ENCODE measurements at places on chromosomes 11 and 22.

DNA sequence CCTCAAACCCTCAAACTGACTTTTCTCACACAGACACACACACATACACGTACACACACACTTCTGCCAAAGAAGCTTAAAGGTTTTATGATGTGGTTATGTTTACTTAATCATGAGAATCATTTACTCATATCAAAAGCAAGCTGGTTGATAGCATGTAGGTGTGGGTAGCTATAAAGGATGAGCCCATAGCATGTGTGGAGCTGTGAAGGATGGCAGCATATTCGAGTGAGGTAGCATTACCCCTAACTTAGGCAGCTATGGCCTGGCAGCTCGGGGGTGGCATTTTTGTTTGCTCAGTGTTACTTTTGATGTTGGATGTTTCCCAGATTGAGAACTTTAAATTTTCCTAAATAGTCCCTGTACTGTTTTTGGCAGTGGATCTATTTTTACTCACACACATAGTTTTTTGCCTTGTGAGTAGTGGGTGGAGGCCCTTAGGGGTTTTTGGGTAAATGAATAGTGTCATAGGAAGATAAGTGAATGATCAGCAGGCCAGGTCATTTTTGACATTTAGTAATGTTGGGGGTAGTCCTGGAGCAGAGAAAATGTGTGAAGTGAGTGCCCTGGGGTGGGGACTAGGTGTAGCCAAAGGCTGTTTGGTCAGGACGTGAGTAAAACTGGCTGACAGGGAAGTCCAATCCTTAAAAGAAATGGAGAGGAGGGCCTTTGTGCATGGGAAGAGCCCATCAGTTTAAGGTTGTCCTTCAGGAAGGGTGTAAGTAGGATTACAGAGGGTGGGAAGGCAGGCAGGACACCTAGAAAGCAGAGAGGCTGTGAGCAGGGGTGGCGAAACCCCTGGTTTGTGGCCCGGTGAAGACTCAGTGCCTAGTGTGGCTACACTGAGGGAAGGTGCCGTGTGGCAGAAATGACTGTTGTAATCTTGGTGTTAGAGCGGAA lies 7.1 kb downstream of the YWHAH start:
- peak overlapping the region; percentile 9 for H3K4me3 ChIP-seq
- H3K36me3 ChIP-seq: peaks cover 29% of the 10 kb centered on the region
- peak overlapping the region; percentile 97 for H3K27ac ChIP-seq

DNA sequence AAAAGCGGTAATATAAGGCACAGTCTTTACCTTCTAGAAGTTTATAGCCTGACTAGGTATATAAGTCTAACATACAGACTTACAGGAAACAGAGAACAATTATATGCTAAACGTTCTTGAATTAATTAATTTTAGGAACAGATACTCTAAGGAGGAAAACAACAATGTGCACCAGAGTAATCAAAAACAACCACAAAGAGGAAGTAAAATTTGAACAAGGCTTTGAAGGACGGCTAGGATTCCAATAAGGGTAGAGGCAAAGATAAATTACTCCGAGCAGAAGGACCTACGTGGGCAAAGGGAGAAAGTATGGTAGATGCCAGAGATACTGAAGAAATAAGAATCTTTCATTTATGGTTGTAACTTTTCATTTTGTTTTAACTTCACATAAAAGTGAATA lies 54.4 kb downstream of the ENTHD1 start:
- no peak overlapping the region for H3K4me3 ChIP-seq
- peaks cover 74% of the 10 kb centered on the region for H3K27me3 ChIP-seq
- H3K36me3 ChIP-seq: no peaks in the 10 kb centered on the region
- DNase-seq: no peak

DNA sequence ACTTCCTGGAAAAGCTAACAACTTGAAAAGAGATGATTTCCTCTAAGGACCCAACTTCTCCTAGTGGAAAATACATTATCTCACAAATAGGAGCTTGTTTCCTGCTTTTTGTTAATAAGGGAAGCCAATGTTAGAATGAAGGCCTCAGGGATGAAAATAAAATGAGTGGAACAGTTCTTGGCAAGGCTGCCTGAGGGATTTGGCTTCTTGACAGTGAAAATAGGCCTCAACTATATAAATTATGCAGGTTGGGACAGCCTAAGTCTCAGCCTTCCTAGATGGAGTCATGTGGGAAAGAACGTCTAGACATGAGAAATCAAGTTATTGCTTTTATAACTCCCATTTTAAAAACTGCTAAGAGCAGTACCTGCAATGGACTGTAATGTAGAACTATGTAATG lies 92.8 kb upstream of the FIBIN start:
- H3K27ac ChIP-seq: peak overlapping the region; percentile 37
- no peaks in the 10 kb centered on the region for H3K27me3 ChIP-seq
- no peak for DNase-seq
- no peaks in the 10 kb centered on the region for H3K36me3 ChIP-seq
- no peak overlapping the region for H3K4me3 ChIP-seq

DNA sequence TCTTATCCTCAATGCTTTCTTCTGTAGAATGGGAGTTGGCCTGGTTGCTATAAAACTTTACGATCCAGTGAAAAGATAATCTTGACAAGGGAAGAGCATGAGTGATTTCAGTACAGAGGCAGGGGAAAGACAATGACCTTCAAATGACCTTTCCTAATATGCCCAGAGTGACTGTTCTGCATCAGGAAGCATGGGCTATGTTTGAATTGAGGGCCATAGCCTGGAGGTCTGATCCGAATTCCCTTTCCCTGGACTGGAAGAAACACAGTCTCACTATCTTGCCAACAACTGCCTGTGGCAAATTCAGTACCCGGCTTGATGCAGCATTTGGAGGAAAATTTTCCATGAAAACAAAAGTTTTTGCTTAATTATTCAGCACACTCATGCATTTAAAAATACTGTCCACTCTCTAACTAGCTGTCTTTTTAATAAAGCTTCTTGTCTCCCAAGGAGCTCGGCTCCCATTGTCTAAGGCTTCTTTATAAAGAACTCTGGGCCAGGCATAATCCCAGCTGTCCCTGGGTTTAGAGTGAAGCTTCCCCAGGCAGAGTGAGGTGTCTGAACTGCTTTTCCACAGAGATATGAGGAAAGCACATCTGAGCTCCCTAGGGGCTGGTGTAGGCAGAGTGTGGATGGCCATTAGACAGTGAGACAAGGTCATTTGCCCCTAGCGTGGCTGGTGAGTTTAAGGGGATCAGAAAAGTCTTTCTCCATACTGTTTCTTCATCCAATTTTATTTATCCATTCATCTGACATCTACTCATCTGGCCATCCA lies 132.7 kb upstream of the CADM1 start:
- no peaks in the 10 kb centered on the region for H3K4me1 ChIP-seq
- DNase-seq: no peak
- no peak overlapping the region for H3K27ac ChIP-seq

DNA sequence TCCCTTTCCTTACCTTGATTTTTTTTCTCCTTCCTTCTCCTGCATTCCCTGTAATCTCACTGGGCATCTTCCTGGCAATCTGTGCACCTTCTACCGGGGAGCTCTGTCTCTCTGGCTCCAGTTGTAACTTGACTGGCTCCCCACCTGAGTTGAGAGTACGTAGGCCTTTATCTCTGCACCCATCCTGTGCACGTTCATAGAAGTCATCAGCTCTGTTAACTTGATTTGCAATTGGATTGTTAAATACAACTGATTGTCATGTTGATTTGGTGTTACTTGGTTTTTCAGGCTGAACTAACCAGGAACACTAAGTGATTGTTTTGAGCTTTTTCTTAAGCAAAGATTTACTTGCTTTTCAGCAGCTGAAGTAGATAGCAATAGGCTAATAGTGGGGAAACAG lies 11.8 kb downstream of the SWAP70 start:
- H3K4me1 ChIP-seq: no peaks in the 10 kb centered on the region
- H3K36me3 ChIP-seq: no peaks in the 10 kb centered on the region
- no peak overlapping the region for H3K4me3 ChIP-seq

- H3K27me3 ChIP-seq: no peaks in the 10 kb centered on the region
- no peak overlapping the region for H3K4me3 ChIP-seq
- H3K36me3 ChIP-seq: peaks cover 90% of the 10 kb centered on the region
- H3K4me1 ChIP-seq: no peaks in the 10 kb centered on the region
- no peak for DNase-seq
Measured at GRCh38 chr11:74839971-74840370, 91.3 kb downstream of the RNF169 start.

DNA sequence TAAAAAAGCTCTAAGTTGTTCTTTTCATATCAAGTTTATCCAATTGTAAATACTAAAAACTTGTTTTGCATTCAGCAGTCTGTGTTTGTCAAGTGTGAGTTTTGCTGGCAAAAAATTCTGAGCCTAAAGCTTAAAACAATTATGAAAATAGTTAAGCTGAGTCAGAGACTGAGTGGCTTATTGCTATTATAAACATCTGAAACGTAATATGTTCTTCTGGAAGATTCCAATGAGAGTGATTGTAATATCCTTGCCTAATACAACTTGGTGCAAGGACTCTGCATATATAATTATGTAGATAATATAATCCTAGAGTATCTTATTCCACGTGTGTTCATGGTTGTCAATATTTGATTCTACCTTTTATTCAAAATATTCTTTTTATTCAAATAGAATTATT lies 14.1 kb upstream of the NUP50 start:
- H3K36me3 ChIP-seq: peaks cover 51% of the 10 kb centered on the region
- no peak overlapping the region for H3K27ac ChIP-seq
- DNase-seq: no peak
- H3K4me3 ChIP-seq: no peak overlapping the region

DNA sequence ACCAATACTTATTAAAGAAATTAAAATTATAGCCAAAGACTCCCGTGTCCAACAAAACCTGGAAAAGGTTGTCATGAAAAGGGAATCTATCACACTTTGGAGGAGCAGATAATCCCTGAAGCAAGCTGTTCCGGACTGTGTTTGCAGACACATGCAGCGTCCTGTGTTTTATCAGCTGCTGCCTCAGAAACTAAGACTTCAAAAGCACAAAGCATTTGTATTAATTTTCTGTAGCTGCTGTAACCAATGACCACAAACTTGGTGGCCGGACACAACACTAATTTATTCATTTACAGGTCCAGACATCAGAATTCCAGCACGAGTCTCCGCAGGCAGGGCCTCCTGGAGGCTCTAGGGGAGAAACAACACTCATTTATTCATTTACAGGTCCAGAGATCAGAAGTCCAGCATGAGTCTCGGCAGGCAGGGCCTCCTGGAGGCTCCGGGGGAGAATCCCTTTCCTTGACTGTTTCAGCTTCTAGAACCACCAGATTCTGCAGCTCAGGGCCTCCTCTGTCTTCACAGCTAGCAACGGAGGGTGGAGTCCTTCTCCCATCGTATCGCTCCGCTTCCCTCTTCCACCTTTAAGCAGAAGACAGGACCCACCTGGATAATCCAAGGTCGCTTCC lies 465.3 kb downstream of the BRD1 start:
- no peak for DNase-seq
- no peak overlapping the region for H3K4me3 ChIP-seq
- H3K27me3 ChIP-seq: no peaks in the 10 kb centered on the region
- H3K36me3 ChIP-seq: peaks cover 12% of the 10 kb centered on the region

- H3K27ac ChIP-seq: no peak overlapping the region
- H3K4me1 ChIP-seq: peaks cover 33% of the 10 kb centered on the region
- H3K27me3 ChIP-seq: no peaks in the 10 kb centered on the region
- no peak for DNase-seq
Measured at GRCh38 chr11:37509506-37509905, 911.5 kb upstream of the RAG2 start.

DNA sequence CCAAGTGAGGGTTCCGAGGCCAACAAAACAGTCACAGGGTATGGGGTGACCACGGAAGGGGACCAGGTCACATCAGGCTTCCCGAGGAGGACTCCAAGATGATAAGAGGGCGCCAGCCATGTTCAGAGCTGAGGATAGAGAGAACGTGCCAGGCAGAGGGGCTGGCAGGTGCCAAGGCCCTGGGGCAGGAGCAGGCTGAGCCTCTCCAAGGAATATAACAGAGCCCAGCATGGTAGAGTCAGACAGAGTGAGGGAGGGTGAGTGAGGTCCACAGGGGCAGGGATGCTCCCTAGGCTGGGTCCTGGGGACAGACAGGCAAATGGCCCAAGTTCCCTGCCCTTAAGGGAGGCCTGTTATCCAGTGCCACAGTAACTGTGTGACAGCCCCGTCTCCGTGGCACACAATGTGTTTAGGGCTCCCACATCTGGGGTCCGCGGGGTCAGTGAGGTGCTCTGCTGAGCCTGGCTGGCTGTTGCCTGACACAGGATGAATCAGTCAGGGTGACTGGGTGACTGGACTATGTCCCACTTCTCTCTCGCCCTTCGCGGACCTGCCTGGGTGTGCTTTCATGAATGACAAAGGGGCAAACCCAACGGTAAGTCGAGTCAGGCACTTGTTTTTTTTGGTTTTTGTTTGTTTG lies 105.3 kb downstream of the MPPED1 start:
- peaks cover 5% of the 10 kb centered on the region for H3K36me3 ChIP-seq
- H3K4me1 ChIP-seq: no peaks in the 10 kb centered on the region
- no peak overlapping the region for H3K4me3 ChIP-seq
